ENCODE measurements at places on chromosomes 6 and 20. TPM values are rescaled to one million over a fixed set of nuclear protein-coding genes. Genes with fewer than 3 reads are reported as not detected.

The NAPB gene
- total RNA-seq = 23.8 TPM

The MCHR2 gene
- not detected for total RNA-seq

The SLC22A1 gene
- 0.22 TPM for total RNA-seq

The GSTA3 gene
- not detected for total RNA-seq

The ZCCHC3 gene
- total RNA-seq = 43.4 TPM

The SSR1 gene
- total RNA-seq = 96.6 TPM

The KHDC1L gene
- total RNA-seq = 1.9 TPM

The SAMD5 gene
- 0.09 TPM for total RNA-seq

The CRISP2 gene
- not detected for total RNA-seq

The HAO1 gene
- total RNA-seq = not detected

The SLC17A1 gene
- not detected for total RNA-seq

The CCDC170 gene
- total RNA-seq = 0.06 TPM

The FERMT1 gene
- total RNA-seq = 1.3 TPM

The GPSM3 gene
- total RNA-seq = 4.5 TPM

The SLC17A9 gene
- 0.74 TPM for total RNA-seq

DNA sequence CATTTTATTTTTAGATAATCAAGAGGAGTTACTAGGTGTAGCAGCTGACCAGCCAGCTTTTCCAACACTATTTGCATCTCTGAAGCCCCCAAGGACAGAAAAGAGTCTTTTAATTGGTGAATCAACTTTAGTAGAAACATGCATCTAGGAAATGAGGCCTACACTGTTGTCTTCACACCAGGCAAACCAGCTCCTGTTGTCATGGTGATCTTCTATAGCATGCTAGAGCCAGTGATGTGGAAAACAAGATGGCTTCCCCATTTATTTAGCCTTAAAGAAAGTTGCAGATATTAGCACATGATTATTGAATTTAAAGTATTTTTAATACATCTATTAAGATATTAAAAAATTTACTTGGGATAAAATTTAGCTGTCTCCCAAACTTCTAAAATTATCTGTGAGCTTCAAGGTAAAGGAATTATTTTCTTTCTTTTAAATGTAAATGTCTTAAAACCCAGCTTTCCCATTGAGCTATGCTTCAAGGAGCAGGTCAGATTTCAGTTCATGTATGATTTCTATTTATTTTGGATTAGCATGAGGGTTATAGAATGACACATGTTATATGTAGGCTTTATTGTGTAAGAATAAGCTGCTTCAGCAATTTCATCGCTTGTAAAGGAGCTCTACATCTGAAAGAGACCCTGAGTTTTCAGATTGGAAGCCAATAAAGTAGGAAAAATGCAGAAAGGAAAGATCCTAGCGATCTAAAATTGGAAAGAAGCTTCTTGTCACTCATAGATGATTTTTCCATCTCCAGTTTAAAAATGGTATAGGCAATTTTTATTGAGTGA, 564.9 kb upstream of the CITED2 start:
- DNase-seq = peak; percentile 67

- DNase-seq = no peak
Observed at GRCh38 chr6:39471954-39472659, 149.6 kb upstream of the KCNK16 start.

DNA sequence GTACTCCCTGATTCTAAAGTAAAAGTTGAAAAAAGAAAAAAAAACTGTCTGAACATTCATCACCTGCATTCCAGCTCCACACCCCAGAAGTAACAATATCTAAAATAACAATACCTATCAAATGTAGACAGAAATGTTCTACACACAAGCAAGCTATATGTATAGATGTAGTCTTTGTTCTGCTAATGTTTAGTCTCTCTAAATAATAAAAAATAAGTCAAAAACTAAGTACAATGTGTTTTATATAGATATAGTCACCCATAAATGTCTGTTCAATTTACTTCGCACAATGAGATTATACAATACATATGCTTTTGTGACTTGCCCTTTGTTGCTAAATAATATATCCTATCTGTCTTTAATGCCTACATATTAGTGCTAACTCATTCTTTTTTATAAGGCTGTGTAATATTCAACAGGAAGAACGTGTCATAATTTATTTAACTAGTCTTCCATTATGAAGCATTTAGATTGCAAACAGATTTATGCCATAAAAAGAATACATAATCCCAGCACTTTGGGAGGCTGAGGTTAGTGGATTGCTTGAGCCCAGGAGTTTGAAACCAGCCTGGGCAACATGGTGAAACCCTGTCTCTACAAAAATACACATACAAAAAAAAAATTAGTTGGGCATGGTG, 216.2 kb upstream of the ZNF217 start:
- DNase-seq = no peak

DNA sequence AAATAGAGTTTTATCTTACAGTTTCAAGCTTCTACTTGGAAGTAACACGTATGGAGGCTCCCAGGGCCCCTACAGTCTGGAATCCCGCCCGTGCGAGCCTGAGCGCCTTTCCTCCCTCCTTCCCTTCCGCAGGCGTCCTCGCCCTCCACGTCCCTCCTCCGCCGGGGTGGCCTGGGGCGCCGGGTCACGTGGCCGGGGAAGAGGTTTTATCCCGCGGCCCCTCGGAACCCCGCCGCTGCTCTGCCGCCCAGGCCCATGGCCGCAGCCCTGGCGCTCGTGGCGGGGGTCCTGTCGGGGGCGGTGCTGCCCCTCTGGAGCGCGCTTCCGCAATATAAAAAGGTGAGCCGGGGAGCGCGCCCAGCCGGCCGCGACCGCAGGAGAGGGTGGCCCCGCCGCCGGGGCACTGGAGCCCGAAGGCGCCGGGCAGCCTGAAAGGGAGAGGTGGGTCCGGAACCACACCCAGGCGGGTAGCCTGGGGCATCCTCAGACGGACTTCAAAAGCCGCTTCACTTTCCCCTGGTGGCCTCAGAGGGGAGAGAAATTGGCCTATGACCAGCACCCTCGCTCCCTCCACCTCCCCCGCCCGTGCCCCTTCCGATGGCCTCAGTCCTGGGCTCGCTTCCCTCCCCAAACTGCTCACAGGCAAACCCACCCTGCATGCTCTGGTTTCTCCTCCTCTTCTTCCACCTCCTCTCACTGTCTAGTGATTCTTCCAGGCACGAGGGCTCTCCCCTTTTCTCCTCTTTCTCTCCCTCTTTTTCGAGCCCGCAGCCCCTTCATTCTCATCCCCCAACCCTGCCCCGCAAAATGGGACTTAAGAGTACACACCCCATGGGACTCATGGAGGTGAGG, at the start of gene CLPSL2:
Gene CLPSL2 (plus strand): TSS at position 235 of the 852 bp plus-strand sequence. CDS start 21 bp downstream, at position 256.
- DNase-seq = peak; percentile 71

DNA sequence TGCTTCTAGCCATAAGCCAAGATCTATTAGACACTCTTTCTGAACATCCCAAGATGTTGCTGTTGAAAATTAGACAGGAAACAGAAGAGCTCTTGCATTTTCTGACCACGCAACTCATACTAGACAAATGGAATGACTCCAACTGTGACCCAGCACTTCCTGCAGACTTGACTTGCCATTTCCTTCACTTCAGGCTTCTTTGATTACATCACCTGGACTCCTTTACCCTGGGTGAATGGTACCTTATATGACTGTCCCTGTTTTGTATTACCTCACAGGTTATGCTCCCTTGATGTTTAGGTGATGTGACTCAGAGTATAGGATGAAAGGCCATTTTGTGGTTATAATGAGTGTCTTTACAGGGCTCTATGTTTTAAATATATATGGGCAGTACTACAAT, 236.1 kb downstream of the BMP2 start:
- no peak for DNase-seq

DNA sequence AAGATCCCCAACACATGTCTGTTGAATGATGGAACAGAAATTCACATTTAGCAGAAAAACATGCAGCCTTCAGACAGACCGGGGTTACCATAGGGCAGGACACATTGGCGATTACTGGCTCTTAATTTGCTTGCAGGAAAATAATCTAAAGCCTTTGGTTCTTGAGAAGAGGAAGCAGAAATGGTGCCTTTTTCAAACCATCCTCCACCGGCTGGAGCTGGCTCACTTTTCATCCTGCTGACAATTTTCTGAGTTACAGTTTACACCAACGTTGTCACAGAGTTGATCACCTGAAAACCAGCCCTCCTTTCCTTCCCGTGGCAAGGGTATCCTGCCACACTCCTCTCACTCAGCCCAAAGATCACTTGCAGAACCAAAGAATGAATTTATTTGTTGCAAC, 32.6 kb downstream of the SF3B5 start:
- DNase-seq = no peak

DNA sequence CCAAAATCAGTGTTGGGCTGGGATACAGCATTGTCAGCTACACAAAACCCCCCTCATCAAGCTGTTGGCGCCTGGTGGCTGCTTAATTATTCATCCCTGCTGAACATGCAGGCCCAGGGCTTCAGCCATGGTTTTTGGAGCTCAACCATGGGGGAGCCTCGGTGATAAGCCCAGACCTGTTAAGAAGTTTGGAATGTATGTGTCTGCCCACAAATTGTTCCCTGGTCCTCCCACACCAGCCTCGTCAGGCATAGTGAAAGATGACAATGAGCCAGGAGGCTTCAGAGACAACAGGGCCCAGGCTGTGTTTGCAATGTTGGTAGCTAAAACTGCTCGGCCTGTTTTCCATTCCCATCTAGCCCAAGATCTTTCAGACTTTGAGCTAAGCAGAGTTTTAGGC, 34.8 kb upstream of the SIRPA start:
- peak; percentile 32 for DNase-seq

DNA sequence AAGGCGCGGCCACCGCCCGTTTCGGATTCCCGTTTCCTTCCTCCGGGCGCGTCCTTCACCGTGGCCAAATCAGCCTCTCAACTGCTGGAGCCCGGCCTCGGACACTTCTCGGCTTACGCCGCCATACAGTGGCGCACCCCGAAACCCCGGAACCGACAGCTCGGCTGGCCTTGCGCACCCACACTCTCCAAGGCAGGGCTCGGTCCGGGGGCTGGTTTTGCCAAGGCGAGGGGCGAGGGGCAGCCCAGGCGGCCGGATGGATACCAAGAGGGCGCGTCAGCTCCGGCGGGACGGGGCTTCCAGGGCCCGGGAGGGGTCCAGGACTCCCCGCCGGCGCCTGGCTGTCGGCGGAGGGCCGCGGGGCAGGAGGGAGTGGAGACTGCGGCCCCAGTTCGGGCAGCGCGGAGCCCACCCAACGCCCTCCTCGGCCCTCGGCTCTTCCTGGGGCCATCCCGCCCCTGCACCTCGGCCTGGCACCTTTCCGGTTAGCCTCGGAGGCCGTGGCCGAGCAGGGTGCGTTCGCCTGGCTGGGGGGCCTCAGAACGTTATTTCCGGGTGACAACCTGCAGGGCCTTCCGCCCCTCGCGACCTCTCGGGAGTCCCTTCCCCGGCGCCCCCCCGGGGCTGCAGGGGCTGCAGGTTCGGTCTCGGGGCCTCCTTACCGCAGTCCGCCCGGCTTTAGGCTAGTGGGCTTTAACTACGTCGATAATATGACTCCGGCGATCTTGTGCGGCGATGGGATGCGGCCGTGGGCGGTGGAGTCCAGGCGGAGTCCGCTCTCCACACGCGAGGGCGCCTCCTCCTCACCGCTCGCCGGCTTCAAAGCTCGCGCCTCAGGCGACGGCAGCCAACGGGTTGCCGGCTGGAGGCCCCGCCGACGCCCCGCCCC, 697 bp upstream of the CEP43 start:
- DNase-seq = peak; percentile 49

GRCh38 chr6:70124882-70125545, 177.9 kb downstream of the COL9A1 start:
- no peak for DNase-seq

DNA sequence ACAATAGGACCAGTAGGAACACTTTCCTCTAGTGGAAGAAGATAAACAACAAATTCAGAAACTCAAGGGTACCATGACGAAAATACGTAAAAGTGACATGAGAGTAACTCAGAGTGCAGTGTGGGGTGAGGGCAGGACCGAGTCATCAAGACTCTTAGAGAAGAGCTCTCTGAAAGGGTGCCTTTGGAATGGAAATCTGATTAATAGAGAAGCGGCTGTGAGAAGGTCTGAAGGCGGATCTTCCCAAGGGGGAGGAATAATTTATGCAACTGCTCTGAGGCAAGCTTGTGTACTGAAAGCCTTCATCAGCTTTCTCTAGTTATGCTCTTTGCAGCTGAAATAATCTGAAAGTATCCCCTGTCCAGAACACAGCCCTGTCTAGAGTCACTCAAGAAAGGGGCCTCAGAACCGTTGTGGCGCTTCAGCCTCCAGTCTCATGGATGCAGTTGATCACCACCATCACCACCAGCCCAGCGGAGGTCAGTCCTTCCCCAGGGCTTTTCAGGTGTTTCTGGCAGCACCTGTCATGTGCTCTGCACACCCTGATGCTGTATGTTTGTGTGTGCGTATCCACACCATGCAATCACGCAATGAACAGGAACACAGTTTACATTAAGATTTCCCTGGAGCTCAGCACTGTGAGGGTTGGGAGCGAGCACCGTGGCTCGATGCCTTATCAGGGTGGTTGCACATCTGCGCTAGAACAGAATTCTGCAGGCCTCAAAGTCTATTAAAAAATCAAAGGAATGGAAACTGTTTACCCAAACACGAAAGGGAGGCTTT, 396.5 kb downstream of the SMOC2 start:
- no peak for DNase-seq

DNA sequence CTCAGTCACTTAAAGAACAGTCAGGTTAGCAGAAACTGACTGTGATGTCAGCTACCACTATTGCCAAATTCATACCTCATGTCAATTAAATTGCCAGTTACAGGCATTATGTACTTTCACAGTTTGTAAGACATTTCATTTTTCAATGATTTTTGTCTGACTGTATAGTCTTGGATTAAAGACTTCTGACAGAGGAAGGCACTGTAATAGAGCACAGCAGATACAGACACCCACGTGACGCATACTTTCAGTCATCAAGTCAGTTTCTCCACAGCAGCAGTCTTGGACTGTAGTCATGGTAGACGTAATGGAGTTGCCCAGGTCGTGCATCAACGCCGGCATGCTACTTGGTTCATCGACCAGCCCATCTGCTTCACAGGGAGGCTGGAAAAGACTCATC, 29.5 kb upstream of the ELOVL5 start:
- no peak for DNase-seq

DNA sequence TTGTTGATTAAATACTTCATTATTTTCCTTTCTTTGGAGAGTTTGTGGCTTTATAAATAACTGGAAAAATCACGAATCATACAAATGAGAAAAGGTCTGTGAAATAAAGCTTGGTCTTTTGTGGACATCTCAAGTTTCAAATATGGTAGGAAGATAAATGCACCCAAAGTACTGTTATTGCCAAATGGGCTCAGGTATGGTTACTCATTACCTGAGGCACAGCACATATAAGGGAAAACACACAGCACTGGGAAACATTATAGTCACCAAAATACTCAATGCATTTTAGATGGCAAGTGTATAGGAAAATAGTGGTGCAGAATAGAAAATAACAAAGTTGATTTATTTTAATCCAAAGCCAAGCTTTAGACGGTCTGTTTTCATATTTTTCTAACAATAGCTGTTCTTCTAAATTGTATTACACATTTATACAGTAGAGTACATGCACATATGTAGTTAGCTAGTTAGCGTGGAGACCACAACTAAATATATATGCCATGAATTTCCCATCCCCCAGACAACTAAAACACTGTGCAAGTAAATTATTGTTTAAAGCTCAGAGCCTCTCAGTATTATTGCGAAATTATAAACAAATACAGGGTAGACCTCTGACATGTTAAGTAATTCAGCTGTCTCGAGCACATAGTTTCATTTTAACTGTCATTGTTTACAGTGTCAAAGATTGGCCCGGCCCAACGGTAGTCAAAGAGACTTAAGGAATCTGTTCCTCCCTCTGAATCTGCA, 336.0 kb downstream of the SYNE1 start:
- no peak for DNase-seq

- DNase-seq = peak; percentile 84
Observed at GRCh38 chr20:24994470-24995368, 2.2 kb upstream of the APMAP start.

- DNase-seq = no peak
Observed at GRCh38 chr20:1368448-1369199, 24.2 kb downstream of the FKBP1A start.

Data from neural progenitor cell (in vitro differentiated cells).